Caco-2 (cell line): ENCODE measurements at places on chromosomes 3 and 15. TPM values are rescaled to one million over a fixed set of nuclear protein-coding genes. Genes with fewer than 3 reads are reported as not detected.

DNA sequence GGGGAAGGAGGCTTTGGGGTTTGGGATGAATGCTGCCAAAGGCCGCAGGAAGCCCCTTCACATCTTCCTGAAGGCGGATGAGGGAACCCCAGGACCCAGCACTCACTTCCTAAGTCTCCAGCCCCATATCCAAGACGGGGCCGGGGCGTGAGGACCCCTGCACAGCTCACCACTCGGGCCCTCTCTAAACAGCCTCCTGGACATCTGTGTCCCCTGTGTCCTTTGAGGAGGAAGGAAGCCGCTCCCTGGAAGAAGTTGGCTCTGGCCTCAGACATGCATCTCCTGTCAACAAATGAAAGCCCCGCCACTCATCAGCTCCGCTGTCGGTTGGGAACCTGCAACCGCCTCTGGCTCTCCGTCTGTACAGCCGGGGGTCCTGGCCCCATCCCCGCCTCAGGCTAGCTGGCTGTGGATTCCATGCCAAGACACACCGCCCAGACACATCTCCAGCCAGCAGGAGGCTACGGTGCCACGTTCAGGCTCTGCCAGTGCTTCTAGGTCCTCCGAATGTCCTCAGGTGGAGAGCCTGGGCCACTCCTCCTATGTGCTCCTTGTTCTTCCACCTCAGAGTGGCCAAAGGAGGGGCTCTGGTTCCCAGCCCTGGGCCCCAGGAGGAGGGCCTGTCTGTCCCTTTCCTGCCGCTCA, 140.0 kb upstream of the MEF2A start:
- no peaks in the 10 kb centered on the region for H3K4me1 ChIP-seq
- DNase-seq: no peak
- no peak overlapping the region for H3K27ac ChIP-seq
- no peak overlapping the region for H3K4me3 ChIP-seq
- no peaks in the 10 kb centered on the region for H3K27me3 ChIP-seq
- H3K36me3 ChIP-seq: no peaks in the 10 kb centered on the region

Gene SPTBN5
- 2.3 and 2.5 TPM in 2 replicates for total RNA-seq

DNA sequence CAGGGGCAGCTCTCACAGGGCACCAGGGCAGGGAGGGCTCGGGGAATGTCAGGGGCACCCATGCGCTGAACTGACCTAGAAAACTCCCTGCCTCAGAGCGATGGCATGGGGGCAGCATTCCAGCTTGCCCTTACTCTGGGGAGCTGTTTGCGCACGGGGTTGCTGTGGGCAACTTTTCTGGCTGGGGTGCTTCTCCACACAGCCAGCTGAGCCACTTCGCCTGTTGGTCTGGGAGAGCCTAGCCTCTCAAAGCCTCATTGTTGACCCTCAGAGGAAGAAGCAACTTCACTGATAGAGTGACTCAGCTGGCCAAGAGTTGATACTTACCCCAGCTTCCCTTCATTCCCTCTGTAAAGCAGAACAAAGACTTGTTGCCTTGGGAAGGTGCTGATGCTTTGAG, 42.6 kb upstream of the MRPS22 start:
- DNase-seq: no peak
- H3K4me1 ChIP-seq: peaks cover 19% of the 10 kb centered on the region; the same call in 1 of the 2 replicates

Gene ZBBX
- not detected in 2 replicates for total RNA-seq

GRCh38 chr3:195467641-195468390, 25.0 kb upstream of the ACAP2 start:
- no peaks in the 10 kb centered on the region for H3K27me3 ChIP-seq
- no peak overlapping the region for H3K4me3 ChIP-seq
- DNase-seq: no peak

Gene PAQR5
- 3.4 and 5.4 TPM in 2 replicates for total RNA-seq
